ENCODE measurements at places on chromosomes 2 and 18. TPM values are rescaled to one million over a fixed set of nuclear protein-coding genes. Genes with fewer than 3 reads are reported as not detected.
A peak's percentile ranks its signal among the peaks of the same experiment; 100 is the strongest.

GRCh38 chr2:30626397-30626796 lies 179.4 kb downstream of the LCLAT1 start:
- H3K27me3 ChIP-seq, result no peaks in the 10 kb centered on the region
- no peak for DNase-seq
- peak overlapping the region; percentile 87 for H3K27ac ChIP-seq
- no peaks in the 10 kb centered on the region for H3K36me3 ChIP-seq
- H3K4me3 ChIP-seq, result no peak overlapping the region

GRCh38 chr2:133943108-133943507 lies 310.8 kb upstream of the MGAT5 start:
- H3K27me3 ChIP-seq, result no peaks in the 10 kb centered on the region
- H3K4me3 ChIP-seq, result no peak overlapping the region
- H3K36me3 ChIP-seq, result no peaks in the 10 kb centered on the region
- H3K4me1 ChIP-seq, result no peaks in the 10 kb centered on the region
- DNase-seq, result no peak
- no peak overlapping the region for H3K27ac ChIP-seq

GRCh38 chr2:171309455-171310286 lies 124.1 kb downstream of the METTL8 start:
- H3K4me1 ChIP-seq, result peaks cover 12% of the 10 kb centered on the region
- no peak overlapping the region for H3K4me3 ChIP-seq
- no peak for DNase-seq
- H3K36me3 ChIP-seq, result no peaks in the 10 kb centered on the region

DNA sequence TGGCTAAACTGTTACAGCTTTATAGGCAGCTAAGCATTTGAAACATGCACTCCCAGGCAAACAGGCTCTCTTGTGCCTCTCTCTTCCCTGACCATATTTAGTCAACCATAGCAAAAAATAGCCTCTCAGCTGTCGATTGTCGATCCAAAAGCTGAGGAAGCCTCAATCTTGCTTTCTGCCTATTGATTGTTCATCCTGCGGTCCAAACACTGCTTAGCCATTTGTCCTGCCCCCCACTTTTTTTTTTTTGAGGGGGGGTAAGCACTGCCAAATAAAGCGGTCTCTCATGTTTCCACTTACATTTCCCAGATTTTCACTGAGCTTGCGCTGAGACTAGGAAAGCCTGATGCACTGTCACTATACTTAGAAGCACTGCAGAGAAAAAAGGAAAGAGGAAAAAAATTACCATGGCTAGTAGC lies 90.8 kb downstream of the MIB1 start:
- H3K27me3 ChIP-seq, result no peaks in the 10 kb centered on the region
- H3K36me3 ChIP-seq, result no peaks in the 10 kb centered on the region
- no peak overlapping the region for H3K4me3 ChIP-seq
- DNase-seq, result no peak
- H3K4me1 ChIP-seq, result no peaks in the 10 kb centered on the region

DNA sequence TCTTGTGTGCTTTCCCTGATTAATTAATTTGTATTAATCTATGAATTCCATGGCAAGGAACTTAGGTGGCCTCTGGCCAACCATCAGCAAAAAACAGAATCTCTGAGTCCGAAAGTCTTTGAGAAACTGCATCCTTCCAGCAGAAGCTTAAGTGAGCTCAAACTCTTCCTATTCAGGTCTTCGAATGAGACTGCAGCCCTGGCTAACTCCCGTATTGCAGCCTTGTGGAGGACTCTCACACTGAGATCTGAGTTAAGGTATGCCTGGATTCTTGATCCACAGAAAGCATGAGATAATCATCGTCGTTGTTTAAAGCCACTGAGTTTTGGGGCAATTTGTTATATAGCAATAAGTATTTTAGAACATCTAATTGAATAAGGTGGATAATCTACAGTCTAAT lies 1143.9 kb upstream of the NXPH2 start:
- H3K27ac ChIP-seq, result no peak overlapping the region
- no peaks in the 10 kb centered on the region for H3K4me1 ChIP-seq
- no peak overlapping the region for H3K4me3 ChIP-seq
- H3K36me3 ChIP-seq, result no peaks in the 10 kb centered on the region
- no peak for DNase-seq

MC5R gene
- not detected for polyA plus RNA-seq

- H3K4me1 ChIP-seq, result no peaks in the 10 kb centered on the region
- H3K27ac ChIP-seq, result no peak overlapping the region
- H3K4me3 ChIP-seq, result no peak overlapping the region
- no peaks in the 10 kb centered on the region for H3K36me3 ChIP-seq
- DNase-seq, result no peak
Measured at GRCh38 chr2:97734061-97735051, 21.0 kb downstream of the ZAP70 start.

IL18R1 gene
- 13.8 TPM for polyA plus RNA-seq

DNA sequence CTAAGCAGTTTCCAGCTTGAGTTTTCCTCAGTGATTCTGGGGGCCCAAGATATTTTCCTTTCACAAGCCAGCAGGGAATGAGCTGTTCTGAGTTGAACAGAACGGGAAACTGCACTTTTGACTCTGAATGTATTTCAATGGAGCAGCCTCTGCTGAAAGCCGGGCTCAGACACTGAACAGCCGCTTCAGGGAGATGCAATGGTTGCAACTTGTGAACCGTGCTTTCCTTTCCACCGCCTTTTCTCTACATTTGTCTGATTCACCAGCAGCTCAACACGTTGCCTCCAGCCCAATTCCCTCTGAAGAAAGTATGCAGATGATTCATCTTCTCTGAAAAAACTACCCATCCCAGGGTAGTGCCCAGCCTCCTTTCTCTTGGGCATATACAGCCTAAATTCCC lies 119.3 kb upstream of the PKDCC start:
- H3K27ac ChIP-seq, result no peak overlapping the region
- no peak for DNase-seq
- H3K27me3 ChIP-seq, result no peaks in the 10 kb centered on the region
- H3K4me3 ChIP-seq, result no peak overlapping the region
- H3K4me1 ChIP-seq, result no peaks in the 10 kb centered on the region
- H3K36me3 ChIP-seq, result no peaks in the 10 kb centered on the region

DNA sequence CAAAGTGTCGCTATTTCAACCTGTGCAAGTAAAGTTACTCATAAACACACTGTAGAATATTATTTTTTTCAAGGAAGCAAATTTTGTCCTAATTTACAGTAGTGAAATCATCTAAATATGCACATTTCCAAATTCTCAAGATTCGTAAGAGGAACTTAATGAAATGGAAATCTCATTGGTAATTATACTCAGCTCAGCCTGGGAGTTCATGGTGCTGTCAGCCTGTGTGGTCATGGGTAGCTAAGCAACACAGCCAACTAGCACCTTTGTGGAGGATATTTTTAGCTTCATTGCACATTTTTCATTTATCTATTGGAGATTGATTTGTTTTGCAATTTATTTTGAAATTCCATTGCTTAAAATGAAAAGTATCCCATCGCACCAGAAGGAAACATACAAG lies 975.7 kb upstream of the ZEB2 start:
- no peaks in the 10 kb centered on the region for H3K36me3 ChIP-seq

DNA sequence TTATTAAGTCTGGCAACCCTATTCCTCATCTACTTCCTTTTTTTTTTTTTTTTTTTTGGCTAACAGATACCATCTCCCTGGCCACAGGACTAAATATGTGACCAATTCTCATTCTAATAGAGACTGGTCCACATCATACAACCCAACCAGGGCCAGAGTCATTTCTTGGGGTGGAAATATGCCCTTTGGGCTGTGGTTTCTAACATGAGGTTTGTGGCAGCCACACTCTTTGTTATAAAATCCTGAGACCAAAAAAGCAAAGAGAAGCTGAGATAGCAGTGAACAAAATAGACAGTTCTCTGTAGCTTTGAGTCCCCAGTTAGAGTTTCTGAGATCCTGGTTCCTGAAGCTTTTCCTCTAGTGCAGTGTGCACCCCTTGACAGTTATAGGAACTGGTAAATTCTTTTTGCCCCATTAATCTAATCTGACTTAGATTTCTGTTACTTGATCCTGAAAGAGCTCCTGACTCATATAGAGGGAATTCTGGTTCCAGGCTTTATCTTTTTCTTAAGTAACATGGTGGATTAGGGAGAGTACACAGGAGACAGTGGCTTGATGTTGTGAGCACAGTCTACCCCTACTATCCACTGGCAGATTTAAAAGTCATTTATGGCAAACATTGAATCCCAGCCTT lies 86.8 kb downstream of the MAIP1 start:
- H3K4me3 ChIP-seq, result no peak overlapping the region
- no peaks in the 10 kb centered on the region for H3K4me1 ChIP-seq
- H3K36me3 ChIP-seq, result no peaks in the 10 kb centered on the region
- no peaks in the 10 kb centered on the region for H3K27me3 ChIP-seq
- H3K27ac ChIP-seq, result no peak overlapping the region

CHRND gene
- polyA plus RNA-seq, result not detected

SLC66A2 gene
- polyA plus RNA-seq, result 20.2 TPM

DNA sequence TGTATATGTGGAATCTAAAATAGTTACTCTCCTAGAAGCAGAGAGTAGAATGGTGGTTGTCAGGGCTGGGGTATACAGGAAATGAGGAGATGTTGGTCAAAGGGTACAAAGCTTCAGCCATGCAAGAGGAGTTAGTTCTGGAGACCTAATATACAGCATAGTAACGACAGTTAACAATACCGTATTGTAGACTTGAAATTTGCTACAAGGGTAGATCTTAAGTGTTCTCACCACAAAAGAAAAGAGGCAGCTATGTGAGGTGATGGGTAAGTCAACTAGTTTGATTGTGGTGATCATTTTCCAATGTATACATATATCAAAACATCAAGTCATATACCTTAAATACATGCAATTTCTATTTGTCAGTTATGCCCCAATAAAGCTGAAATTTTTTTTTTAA lies 98.2 kb upstream of the CYP1B1 start:
- peaks cover 11% of the 10 kb centered on the region for H3K4me1 ChIP-seq
- no peaks in the 10 kb centered on the region for H3K27me3 ChIP-seq
- DNase-seq, result no peak
- no peak overlapping the region for H3K27ac ChIP-seq
- no peaks in the 10 kb centered on the region for H3K36me3 ChIP-seq
- H3K4me3 ChIP-seq, result no peak overlapping the region

DNA sequence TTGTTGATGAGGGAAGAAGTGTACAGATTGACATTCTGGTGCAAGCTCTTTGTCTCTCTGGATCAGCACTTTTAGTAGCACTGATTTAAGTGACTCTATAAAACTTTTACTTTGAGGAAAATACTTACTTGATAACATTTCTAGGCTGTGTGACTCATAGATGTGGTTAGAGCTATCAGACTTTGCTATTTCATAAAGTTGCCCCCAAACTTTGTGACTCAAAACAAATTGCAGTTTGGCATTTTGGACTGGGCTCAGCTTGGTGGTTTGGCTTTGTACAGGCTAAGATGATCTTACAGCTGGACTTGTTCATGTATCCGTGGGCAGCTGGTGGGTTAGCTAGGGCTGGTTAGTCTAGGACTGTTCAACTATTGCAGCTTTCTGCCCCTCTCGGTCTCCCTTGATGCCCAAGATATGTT lies 42.1 kb upstream of the GLS start:
- no peak for DNase-seq
- no peaks in the 10 kb centered on the region for H3K27me3 ChIP-seq
- no peak overlapping the region for H3K4me3 ChIP-seq
- no peak overlapping the region for H3K27ac ChIP-seq
- H3K4me1 ChIP-seq, result no peaks in the 10 kb centered on the region

DES gene
- polyA plus RNA-seq, result not detected

- no peak for DNase-seq
- no peaks in the 10 kb centered on the region for H3K36me3 ChIP-seq
- H3K4me3 ChIP-seq, result no peak overlapping the region
- H3K27ac ChIP-seq, result no peak overlapping the region
- no peaks in the 10 kb centered on the region for H3K4me1 ChIP-seq
Measured at GRCh38 chr2:188227713-188228112, 64.0 kb upstream of the GULP1 start.

DNA sequence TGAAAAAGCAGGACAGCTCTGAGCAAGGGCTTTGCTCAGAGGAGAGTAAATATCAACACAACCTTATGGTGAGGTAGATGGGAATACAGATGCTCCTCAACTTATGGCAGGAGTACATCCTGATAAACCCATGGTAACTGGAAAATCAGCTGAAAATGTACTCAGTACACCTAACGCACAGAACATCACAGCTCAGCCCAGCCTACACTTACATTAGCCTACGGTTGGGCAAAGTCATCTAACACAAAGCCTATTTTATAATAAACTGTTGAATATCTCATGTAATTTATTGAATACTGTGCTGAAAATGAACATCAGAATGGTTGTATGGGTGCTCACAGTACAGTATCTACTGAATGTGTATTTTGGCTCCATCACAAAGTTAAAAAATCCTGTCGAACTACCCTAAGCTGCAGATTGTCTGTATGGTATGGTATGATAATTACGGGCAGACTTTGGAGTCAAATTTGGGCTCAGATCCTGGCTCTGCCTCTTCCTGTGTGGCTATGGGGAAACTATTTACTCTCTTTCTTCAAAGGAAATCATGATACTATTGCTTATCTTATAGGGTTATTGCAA lies 120.3 kb upstream of the LYPD1 start:
- H3K36me3 ChIP-seq, result no peaks in the 10 kb centered on the region
- H3K27ac ChIP-seq, result no peak overlapping the region
- no peaks in the 10 kb centered on the region for H3K4me1 ChIP-seq
- H3K4me3 ChIP-seq, result no peak overlapping the region
- DNase-seq, result no peak

CD207 gene
- polyA plus RNA-seq, result not detected

- H3K4me1 ChIP-seq, result no peaks in the 10 kb centered on the region
- H3K36me3 ChIP-seq, result no peaks in the 10 kb centered on the region
- H3K27ac ChIP-seq, result no peak overlapping the region
Measured at GRCh38 chr18:75362435-75362834, 65.1 kb downstream of the SMIM21 start.

GRCh38 chr2:17538844-17539554 lies 1.5 kb upstream of the VSNL1 start:
- H3K27ac ChIP-seq, result no peak overlapping the region
- no peaks in the 10 kb centered on the region for H3K36me3 ChIP-seq
- no peaks in the 10 kb centered on the region for H3K4me1 ChIP-seq
- no peak overlapping the region for H3K4me3 ChIP-seq
- DNase-seq, result no peak

DNA sequence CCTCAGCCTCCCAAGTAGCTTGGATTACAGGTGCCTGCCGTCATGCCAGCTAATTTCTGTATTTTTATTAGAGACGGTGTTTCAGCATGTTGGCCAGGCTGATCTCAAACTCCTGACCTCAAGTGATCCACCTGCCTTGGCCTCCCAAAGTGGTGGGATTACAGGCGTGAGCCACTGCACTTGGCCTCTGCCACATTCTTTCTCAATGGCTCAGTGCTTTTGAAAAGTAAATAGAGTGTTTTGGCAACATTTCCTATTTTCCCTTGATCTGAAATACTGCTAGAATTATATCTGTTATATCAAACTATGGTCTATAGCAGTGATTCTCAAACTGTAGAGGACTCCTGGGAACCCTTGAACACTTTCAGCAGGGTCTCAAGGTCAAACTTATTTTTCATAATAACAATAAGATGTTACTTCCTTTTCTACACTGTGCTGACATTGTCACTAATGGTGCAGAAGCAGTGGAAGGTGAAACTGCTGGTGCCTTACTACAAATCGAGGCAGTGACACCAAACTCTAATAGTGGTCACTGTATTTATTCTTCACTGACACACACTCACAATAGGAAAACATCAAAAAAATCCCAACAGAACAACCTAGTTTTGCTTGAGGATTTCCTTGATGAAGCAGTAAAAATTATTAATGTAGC lies 10.6 kb downstream of the DAW1 start:
- no peak overlapping the region for H3K27ac ChIP-seq
- H3K27me3 ChIP-seq, result 0 out of 2 replicates have a peak, but pooled peaks cover 2% of the 10 kb centered on the region
- H3K36me3 ChIP-seq, result no peaks in the 10 kb centered on the region
- no peak overlapping the region for H3K4me3 ChIP-seq

ACOXL gene
- 0.83 TPM for polyA plus RNA-seq

- no peaks in the 10 kb centered on the region for H3K36me3 ChIP-seq
- H3K4me1 ChIP-seq, result no peaks in the 10 kb centered on the region
- no peak overlapping the region for H3K4me3 ChIP-seq
- H3K27me3 ChIP-seq, result no peaks in the 10 kb centered on the region
- DNase-seq, result no peak
- no peak overlapping the region for H3K27ac ChIP-seq
Measured at GRCh38 chr2:217396165-217396564, 536.3 kb upstream of the TNP1 start.

Data from GM12878 (cell line).